ENCODE measurements at places on chromosomes 11 and 22.
A peak's percentile ranks its signal among the peaks of the same experiment; 100 is the strongest.

DNA sequence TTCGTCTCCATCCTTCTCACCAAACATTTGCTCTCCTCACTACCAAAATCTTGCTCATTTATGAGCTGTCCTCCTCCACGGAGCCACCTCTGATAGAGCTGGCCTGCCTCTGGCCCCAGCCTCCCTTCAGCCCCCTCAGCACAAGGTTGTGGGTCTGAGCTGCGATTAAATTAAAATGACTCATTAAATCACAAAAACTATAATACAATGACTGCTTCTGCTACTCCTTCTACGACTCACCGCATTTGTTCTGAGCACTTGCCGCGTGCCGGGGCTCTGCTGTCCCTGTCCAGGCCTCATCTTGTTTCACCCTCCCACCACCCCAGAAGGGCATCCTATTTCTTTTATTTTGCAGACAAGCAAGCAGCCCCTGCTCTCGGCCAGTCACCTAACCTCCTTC is 49.2 kb upstream of the TIMP3 start:
- no peak for DNase-seq

- DNase-seq = no peak
Observed at GRCh38 chr11:46682773-46683752, 17.4 kb downstream of the ARHGAP1 start.

- no peak for DNase-seq
Observed at GRCh38 chr11:57370251-57370650, 10.7 kb downstream of the PRG3 start.

GRCh38 chr22:42515896-42516295 is 3.7 kb downstream of the RRP7A start:
- no peak for DNase-seq

- no peak for DNase-seq
Observed at GRCh38 chr22:49188091-49188490, 639.6 kb downstream of the BRD1 start.

DNA sequence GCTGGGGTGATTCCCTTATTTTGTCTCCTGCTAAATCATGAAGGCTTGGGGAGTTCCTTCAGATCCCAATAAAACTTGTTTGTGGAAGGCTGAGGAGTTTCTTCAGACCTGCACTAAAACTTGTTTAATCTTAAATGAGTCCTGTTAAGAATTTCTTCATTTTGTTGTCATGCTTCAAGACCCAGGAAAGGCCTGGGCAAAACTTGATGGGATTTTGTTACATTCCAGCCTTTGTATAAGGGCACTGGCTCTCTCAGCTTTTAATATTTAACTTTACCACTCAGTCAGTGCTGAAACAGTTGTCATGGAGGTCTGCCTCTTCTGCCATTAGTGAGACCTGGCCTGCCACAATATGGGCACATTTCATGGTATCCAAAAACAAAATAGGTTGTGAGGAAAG is 699.0 kb downstream of the ETS1 start:
- DNase-seq = no peak

DNA sequence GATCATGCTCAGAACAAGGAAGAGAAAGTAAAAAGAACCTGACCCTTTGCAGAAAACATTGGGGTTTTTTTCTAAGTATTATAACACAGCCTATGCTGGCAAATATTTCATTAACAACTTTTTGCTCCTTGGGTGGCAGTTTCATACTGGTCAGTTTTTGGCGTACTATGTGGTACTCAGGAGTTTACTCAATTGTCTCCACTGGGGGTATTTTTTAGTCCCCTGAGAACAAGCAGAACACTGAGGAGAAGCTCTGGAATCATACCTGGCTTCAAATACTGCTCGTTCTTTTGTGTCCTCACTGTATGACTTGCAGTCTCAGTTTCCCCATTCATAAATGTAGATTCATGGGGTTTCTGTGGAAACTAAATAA is 90.4 kb downstream of the SERGEF start:
- no peak for DNase-seq

GRCh38 chr22:40638261-40638660 is 1.7 kb upstream of the MRTFA start:
- DNase-seq = no peak

GRCh38 chr11:20156876-20157613 is 3.2 kb downstream of the DBX1 start:
- DNase-seq = no peak

DNA sequence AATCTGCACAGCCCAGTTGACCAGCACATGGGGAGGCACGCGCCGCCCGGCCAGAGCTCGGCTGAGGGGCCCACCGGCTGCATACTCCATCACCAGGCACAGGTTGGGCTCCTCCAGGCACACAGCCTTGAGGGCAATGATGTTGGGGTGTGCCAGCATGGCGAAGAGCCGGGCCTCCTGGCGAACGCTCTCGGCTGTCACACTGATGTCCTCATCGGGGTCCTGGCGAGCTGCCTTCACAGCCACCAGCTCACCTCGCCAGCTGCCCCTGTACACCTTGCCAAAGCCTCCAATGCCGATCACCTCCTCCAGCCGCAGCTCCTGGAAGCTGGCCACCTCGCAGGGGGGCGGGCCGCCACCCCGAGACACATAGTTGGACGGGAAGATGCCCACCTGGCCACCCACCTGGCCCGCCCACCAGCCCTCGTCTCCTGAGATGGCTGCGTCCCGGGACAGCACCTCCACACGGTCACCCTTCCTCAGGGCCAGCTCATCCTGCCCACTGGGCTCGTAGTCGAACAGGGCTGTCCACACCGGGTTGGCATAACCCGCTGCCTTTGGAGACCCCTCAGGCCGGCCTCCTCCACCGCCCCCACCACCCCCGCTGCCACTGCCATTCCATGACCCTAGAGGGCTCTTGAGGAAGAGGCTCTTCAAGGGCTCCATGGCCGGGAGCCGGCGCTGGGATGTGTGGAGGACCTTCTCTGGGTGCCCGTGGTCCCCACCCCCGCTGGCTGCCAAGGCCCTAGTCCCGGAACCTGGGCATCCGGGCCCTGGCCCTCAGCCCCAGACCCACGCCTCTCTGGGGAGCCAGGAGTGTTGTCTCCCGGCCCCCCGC is 711 bp downstream of the MAP3K11 start:
- DNase-seq = no peak

DNA sequence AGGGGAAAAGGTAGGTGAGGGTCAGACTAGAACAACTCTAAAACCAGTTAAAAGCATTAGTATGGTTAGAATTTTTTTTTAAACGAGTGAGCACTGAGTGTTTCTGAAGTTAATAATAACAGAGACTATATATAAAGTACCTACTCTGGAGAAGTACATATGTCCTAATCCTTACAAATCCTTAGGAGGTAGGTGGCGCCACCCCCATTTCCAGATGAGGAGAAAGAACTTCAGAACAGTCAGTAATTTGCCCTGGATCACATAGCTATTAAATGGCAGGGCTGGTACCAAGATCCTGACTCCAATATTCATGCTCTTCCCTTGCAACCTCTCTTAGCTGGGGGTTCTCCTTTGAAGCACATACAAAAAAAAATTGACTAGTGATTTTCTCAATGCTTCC is 80.5 kb downstream of the CLPB start:
- no peak for DNase-seq

- peak; percentile 76 for DNase-seq
Observed at GRCh38 chr11:66081505-66081904, 11.4 kb downstream of the PACS1 start.

DNA sequence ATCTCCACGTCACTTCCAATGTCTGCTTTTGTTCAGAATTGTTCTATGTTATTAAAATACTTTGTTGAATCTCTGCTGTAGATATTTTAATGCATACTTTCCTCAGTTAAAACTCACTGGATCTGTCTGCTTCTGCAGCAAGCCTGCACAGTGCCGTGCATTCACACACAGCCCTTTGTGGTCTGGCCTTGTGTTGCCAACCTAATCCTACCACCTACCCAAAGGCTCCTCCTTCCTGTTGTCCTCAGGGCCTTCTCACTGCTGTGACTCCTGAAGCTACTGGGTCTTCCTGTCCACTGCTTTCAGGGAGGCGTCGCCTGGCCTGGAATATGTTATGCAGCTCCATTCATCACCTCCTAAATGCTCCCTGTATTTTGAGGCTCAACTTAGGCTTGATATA is 67.0 kb downstream of the PPP6R3 start:
- DNase-seq = no peak

DNA sequence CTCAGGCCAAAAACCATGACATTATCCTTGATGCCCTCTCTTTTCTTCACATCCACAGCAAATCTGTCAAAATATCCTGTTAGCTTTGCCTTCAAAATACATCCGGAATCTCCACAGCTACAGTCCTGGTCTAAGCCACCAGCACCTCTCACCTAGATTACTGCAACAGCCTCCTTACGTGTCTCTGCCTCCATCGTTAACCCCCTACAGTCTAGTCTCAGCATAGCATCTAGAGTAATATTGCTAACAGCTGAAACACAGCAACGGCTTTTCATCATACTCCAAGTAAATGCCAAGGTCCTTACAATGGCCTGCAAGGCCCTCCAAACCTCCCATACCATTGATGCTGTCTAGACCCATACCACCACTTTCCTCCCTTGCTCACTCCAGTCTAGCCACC is 4.4 kb downstream of the TSG101 start:
- DNase-seq = no peak

- peak; percentile 99 for DNase-seq
Observed at GRCh38 chr11:125070699-125071254, 7.7 kb downstream of the SLC37A2 start.

DNA sequence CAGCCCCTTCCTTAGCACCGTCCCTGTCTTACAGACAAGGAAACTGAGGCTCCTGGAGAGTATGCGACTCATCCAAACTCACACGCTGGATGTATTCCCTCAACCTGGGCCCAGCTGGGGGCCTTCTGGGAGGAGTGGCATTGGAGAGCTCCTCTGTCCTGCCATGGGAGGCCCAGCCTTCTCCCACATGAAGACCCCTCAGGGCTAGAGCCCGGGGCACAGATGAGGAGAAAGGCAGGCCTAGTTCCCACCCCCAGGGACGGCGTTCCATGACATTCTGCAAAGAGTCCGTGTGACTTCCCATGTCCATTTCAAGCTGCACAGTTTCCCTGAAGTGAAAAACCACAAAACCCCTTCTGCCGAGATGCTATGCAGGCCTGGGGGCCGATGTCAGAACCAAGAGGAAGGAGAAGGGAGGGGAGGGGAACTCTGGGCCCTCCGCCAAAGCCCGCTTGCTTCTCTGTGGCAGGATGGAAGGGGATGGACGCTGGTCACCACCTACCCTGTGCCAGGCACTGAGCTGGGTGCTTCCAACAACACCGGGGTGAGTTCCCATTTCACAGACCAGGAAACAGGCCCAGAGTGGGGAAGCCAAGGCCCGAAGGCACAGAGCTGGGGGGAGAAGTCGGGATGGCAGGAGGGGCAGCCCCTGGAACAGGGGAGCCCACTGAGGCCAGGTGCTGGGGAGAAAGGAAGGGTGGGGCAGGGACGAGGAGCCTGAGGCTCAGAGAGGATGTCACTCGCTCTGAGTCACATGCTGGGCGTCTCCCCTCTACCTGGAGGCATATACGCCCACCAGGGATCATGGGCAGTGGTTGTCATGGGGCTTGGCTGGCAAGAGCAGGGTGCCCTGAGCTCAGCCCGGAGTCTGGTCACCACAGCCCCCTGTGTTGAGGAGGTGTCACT is 15.7 kb downstream of the RAC2 start:
- peak; percentile 41 for DNase-seq

DNA sequence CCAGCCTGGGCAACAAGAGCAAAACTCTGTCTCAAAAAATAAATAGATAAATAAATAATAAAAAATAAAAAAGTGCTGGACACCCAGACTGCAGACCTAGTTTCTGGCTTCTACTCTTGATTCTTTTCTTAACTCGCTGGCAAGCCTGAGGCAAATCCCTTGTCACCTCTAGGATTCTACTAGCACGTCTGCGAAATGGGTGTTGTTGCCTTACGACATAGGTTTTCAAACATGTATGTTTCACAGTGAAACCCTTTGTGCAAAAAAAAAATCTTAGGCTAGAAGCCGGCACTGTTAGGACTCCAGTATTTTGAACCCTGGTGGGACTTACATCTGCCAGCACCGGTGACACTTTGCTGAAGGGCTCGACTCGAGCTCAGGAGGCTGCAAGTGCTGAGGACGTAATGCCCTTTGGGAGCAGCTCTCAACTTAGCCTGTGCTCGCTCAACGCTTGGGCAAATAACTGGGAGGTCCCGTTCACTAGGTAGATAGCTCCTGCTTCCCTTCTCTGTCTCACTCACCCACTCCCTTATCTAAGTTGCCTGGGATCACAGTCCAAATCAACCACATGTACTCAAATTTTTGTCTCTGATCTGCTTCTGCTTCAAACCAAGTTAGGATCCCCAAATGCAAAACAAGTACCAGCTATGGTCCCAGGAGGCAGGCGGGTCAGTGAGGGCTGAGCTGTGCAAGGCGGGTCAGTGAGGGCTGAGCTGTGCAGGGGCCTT is 34.7 kb upstream of the MYH9 start:
- DNase-seq = no peak

GRCh38 chr11:117852309-117852708 is 24.1 kb downstream of the FXYD6 start:
- no peak for DNase-seq

DNA sequence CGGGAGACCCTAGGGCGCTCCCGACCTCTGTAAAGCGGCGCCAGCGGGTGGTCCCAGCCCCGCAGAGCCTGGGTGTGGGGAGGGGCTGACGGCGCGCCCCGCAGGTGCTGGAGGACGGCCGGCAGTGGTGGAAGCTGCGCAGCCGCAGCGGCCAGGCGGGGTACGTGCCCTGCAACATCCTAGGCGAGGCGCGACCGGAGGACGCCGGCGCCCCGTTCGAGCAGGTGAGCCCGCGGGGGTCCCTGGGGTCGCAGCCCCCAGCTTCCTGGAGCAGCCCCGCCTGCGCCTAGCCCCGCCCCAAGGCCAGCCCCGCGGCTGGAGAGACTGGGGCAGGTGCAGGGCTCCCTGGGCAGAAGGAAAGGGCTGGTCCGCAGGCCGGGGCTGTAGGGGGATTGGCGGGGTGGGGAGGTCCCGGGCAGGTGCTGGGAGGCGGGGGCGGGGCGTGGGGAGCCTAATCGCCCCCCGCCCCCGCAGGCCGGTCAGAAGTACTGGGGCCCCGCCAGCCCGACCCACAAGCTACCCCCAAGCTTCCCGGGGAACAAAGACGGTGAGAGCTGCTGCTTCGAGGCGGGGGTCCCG is 19.7 kb downstream of the EPS8L2 start:
- no peak for DNase-seq

GRCh38 chr11:93842461-93842860 is 8.0 kb downstream of the VSTM5 start:
- no peak for DNase-seq

GRCh38 chr11:83914995-83915394 is 628.8 kb upstream of the CCDC90B start:
- no peak for DNase-seq

GRCh38 chr22:29697853-29698598 is 21.8 kb upstream of the CABP7 start:
- no peak for DNase-seq

GRCh38 chr11:132126973-132127899 is 756.8 kb downstream of the NTM start:
- no peak for DNase-seq

GRCh38 chr11:5841797-5842196 is at the start of gene OR52E6:
TSS of gene OR52E6 (minus strand) at chr11:5841897. CDS start at chr11:5841897, 0 bp downstream.
- no peak for DNase-seq

DNA sequence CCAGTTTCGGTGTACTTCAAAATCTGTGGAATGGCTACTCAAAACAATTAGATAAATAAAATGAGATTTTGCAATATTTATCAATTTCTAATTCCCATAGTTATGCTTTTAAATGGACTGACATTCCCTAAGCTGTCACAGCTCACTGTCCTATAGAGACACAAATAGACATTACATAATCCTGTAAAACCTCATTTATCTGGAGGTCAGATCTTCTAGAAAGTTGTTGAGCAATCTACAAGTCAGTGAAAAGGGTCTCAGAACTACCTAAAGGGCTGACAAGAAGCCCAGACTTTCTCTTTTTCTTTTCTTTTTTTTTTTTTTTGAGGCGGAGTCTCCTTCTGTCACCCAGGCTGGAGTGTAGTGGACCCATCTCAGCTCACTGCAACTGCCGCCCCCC is 12.0 kb downstream of the ALG8 start:
- DNase-seq = peak; percentile 54

GRCh38 chr22:26169315-26170111 is at the start of gene SEZ6L:
TSS of gene SEZ6L (plus strand) at chr22:26169462. CDS start at chr22:26169670, 208 bp downstream.
- peak; percentile 37 for DNase-seq

Measured in MV-4-11 (cell line).